Activated gamma-delta T cell treated with Interleukin-2 at 50 U/mL for 16 hours (primary cell): ENCODE measurements at places on chromosomes 7 and 10.

- no peak for DNase-seq
Observed at GRCh38 chr7:13715534-13715933, 273.9 kb downstream of the ETV1 start.

GRCh38 chr7:140156460-140157080, 20.2 kb downstream of the KDM7A start:
- no peak for DNase-seq

GRCh38 chr10:84118395-84119006, 20.8 kb upstream of the GHITM start:
- no peak for DNase-seq

GRCh38 chr10:15754937-15755336, 35.2 kb upstream of the ITGA8 start:
- DNase-seq: no peak

DNA sequence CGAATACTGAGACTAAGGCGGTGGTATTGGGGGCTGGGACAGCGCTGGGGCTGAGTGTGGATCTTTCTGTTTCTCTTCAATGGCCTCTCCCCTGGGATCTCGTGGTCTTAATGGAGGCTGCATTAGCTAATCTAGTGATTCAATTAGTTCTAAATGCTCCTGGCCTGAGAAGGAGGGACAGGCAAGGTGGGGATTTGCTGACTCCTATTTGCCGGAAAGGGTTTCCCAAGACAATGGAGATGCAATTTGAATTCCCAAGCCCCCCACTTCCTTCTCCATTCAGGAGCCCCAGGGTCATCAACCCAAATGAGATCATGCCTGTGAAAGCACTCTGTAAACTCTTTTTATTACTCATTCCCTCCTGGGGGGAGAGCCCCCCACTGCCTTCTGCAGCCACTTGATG, 111.7 kb upstream of the PLXNA4 start:
- DNase-seq: no peak

DNA sequence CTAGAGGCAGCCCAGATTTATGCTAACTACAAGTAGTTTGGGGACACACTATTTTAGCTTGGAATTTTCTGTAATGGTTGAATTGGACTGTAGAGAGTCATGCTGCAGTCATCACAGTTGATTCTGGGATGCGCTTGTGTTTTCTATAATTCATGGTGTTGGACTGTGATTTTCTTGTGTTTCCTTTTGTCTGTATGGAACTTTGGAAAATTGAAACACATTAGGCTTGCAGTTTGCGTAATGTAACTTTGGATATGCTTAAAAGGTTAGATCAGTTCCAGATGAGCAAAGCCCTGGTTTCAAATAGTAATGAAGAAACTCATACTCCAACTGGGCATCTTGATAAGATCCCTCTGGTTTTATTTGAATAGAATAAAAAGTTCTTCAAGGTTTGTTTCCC, 502.2 kb downstream of the ARL4A start:
- no peak for DNase-seq

DNA sequence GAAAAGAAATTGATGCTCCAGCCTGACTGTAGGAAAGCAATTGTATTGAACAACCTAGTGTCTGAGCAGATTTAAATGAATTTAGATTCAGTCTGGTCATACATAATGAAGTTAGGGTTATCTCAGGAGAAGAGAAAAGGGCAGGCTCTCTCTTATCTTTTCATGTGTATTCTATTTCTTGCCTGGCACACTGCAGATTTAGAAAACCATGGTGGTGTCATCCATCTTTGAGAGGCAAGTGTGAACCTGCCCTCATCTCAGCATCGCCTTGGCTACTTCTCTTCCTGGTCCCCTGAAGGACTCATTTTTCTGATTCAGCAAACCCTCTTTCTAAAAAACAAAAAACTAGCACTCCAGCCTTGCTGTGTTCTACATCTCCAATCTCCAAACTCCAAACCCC, 137.7 kb downstream of the LRRC4 start:
- no peak for DNase-seq

- peak; percentile 36 for DNase-seq
Observed at GRCh38 chr10:12214763-12215218, 18.8 kb downstream of the CDC123 start.
